ENCODE measurements at places on chromosomes 6 and 20.

- DNase-seq, result no peak
- H3K4me1 ChIP-seq, result no peaks in the 10 kb centered on the region
- no peak overlapping the region for H3K27ac ChIP-seq
- no peak overlapping the region for H3K4me3 ChIP-seq
- H3K27me3 ChIP-seq, result no peaks in the 10 kb centered on the region
Observed at GRCh38 chr6:101909366-101909765, 515.9 kb downstream of the GRIK2 start.

DNA sequence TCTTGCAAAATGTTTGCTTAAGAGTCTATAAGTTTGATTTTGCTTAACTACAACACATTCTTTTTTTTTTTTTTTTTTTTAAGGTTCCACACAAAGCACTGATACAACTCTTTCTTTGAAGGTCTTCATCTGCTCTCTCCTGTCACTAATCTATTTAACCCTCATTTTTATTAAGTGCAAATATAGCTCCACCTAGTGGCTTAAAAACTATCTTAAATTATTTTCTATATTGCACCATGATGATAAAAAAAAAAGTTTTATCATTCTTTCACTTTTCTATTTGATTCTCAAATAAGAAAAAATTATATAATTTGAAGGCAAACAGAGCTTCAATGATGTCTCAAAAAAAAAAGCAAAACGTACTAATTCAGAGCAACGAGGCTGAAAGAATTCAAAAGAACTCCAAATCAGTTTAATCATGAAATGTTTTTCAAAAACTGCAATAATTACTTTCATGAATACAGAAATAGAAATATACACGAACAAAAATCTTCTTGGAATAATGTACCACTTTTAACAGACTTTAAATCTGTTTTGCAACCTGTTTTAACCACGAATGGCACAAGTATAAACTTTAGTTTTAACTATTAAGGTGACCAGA, 12.8 kb downstream of the ESF1 start:
- no peak overlapping the region for H3K4me3 ChIP-seq
- H3K27me3 ChIP-seq, result no peaks in the 10 kb centered on the region
- H3K4me1 ChIP-seq, result no peaks in the 10 kb centered on the region

- H3K4me1 ChIP-seq, result peaks cover 13% of the 10 kb centered on the region
- no peaks in the 10 kb centered on the region for H3K27me3 ChIP-seq
- no peak overlapping the region for H3K27ac ChIP-seq
- H3K36me3 ChIP-seq, result no peaks in the 10 kb centered on the region
Observed at GRCh38 chr20:57205606-57206219, 60.7 kb downstream of the BMP7 start.

DNA sequence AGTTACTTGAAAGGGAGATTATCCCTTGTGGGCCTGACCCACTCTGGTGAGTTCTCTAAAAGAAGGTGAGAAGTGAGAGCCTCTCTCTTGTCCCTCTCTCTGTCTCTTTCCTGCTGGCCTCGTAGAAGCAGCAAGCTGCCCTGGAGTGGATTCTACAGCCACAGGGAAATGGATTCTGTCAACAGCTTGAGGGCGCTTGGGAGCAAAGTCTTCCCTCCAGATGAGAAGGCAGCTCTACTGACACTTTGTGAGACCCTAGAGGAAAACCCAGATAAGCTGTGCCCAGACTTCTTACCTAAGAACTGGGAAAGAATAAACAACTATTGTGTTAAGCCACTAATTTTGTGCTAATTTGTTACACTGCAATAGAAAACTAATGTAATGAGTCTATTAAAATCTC, 39.9 kb downstream of the ANKRD60 start:
- H3K27ac ChIP-seq, result no peak overlapping the region
- no peaks in the 10 kb centered on the region for H3K27me3 ChIP-seq
- no peaks in the 10 kb centered on the region for H3K4me1 ChIP-seq
- no peak overlapping the region for H3K4me3 ChIP-seq
- H3K36me3 ChIP-seq, result no peaks in the 10 kb centered on the region

- no peak overlapping the region for H3K4me3 ChIP-seq
- no peaks in the 10 kb centered on the region for H3K36me3 ChIP-seq
- no peak overlapping the region for H3K27ac ChIP-seq
- H3K27me3 ChIP-seq, result no peaks in the 10 kb centered on the region
- no peak for DNase-seq
Observed at GRCh38 chr6:57267586-57268293, 45.6 kb upstream of the RAB23 start.

- H3K27me3 ChIP-seq, result no peaks in the 10 kb centered on the region
- no peaks in the 10 kb centered on the region for H3K36me3 ChIP-seq
- H3K4me3 ChIP-seq, result no peak overlapping the region
- no peak for DNase-seq
- H3K4me1 ChIP-seq, result no peaks in the 10 kb centered on the region
Observed at GRCh38 chr20:23609486-23610109, 3.9 kb upstream of the CST9 start.

GRCh38 chr6:24996269-24996836, 60.6 kb upstream of the RIPOR2 start:
- H3K4me3 ChIP-seq, result no peak overlapping the region
- DNase-seq, result no peak
- no peak overlapping the region for H3K27ac ChIP-seq
- no peaks in the 10 kb centered on the region for H3K27me3 ChIP-seq
- no peaks in the 10 kb centered on the region for H3K4me1 ChIP-seq

- DNase-seq, result no peak
- H3K36me3 ChIP-seq, result no peaks in the 10 kb centered on the region
- H3K4me1 ChIP-seq, result peaks cover 6% of the 10 kb centered on the region
- no peaks in the 10 kb centered on the region for H3K27me3 ChIP-seq
- H3K27ac ChIP-seq, result no peak overlapping the region
- H3K4me3 ChIP-seq, result no peak overlapping the region
Observed at GRCh38 chr6:163695414-163695864, 280.9 kb downstream of the QKI start.

DNA sequence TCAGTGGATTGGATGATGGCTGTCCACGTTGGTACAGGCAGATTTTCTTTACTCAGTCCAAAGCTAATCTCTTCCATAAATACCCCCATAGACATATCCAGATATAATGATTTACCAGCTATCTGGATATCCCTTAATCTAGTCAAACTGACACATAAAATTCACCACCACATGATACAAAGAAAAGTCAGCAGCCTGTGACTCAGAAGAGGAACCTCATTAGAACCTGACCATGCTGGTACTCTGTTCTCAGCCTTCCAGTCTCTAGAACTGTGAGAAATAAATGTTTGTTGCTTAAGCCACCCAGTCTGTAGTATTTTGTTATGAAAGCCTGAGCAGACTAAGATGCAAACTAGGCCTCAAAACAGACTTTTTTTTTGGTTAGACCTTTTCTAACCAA, 431.3 kb upstream of the RNF217 start:
- no peak overlapping the region for H3K4me3 ChIP-seq
- H3K4me1 ChIP-seq, result no peaks in the 10 kb centered on the region
- H3K27me3 ChIP-seq, result no peaks in the 10 kb centered on the region
- H3K27ac ChIP-seq, result no peak overlapping the region
- DNase-seq, result no peak

DNA sequence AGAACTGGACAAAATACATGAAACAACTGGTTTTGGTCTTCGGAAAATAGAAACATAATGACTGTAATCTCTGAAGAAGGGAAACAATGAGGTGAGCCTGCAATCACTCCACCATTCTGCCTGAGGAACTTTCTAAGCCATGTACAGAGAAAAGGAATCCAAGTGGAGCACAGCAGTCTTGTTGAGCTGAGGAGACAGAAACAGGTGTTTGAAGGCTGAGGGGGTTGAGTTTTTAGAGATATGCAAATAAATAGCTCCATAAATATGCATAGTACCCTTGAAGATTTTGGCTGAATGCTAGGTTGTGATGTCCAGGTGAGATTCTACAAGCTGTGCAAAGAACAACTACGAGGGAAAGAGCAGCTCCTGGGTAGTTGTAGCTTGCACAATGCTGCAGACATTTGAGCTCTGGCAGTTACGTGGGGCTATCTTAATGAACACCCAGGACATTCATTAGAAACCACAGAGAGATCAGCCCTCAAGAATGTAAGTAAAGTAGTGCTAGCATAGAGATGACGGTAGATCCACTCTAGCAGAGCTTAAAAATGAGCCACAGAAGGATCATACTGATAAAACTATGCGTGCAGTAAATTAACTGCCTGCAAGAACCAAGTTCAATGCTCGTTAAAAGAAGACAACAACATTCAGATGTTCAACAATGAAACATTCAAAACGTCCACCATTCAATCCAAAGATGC, 24.3 kb downstream of the TUBB2B start:
- H3K36me3 ChIP-seq, result no peaks in the 10 kb centered on the region
- no peak overlapping the region for H3K27ac ChIP-seq
- H3K4me3 ChIP-seq, result no peak overlapping the region
- H3K4me1 ChIP-seq, result no peaks in the 10 kb centered on the region
- no peak for DNase-seq
- no peaks in the 10 kb centered on the region for H3K27me3 ChIP-seq

DNA sequence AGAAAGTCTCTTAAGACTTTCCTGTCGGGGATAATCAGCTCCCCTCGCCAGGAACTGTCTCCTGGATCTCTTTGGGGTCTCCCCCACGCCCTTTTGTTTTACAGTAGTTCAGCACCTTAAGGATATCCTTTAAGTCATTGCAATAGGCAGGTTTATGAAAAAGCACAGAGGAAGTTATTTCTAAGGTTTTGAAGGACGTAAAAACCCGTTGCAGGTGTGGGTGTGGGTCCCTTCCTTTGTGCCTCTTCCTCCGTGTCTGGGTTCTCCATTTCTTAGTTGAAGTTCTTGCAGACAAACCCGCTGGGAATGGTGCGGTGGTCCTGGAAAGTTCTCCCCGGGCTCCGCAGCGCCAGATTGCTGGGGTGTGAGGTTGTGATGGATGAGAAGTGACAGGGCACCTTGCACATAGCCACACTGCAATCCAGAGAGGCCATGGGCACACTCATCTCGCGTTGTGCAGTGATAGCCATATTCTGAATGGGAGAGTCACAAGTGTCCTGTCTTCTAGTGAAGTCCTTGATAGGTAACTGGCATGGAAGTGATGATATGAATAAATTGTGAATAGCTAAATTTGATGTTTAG, 65.2 kb downstream of the GTF2H5 start:
- no peak for DNase-seq
- H3K27ac ChIP-seq, result no peak overlapping the region
- H3K27me3 ChIP-seq, result no peaks in the 10 kb centered on the region
- H3K36me3 ChIP-seq, result no peaks in the 10 kb centered on the region
- peak overlapping the region; percentile 62 for H3K4me3 ChIP-seq

DNA sequence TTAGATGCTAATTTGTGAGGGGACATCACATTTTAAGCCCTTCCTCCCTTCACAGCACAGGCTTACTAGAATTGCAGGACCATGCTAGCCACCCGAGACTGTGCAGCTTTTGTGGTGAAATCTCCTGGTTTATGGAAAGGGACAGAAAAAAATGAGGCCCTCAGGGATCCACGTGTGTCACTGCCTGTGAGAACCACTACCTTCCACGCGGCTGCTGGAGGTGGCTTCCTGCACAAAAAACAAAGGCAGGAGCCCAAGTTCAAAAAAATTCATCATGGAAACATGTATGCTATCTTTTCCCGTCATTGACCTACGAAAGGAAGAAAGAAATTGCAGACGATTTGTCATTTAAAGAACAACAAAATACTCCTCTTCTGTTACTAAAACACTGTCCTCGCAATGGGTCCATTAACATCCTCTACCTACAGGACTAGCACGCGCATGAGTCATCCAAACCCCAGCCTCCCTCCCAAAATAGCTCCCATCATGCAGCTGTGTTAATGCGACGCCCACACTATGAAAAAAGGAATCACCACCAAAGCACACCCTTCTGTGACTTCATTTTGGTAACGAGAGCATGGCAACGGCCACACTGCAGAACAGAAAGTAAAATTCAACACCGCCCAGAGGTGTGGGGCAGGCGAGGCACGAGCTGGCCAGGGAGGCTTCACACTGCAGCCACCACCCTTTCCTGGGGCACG, 45.7 kb downstream of the RAMACL start:
- H3K4me3 ChIP-seq, result no peak overlapping the region
- H3K36me3 ChIP-seq, result no peaks in the 10 kb centered on the region
- peaks cover 6% of the 10 kb centered on the region for H3K4me1 ChIP-seq
- no peak for DNase-seq

DNA sequence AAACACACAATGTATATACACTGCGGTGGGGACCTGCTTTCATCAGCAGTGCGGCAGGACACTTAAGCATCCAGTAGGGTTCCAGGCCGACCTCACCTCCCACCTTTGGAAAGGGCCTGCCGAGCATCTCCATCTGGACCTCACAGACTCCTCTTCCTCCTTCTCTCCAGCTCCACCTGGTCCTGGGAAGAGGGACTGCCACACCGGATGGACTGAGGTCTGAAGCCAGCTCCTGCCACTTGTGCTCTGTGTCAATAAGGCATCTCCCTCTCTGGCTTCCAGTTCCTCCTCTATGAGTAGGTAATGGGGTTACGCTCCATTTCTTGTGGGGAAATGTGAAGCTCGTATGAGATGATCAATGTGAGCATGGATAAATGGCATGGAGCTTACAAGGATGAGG, 19.1 kb upstream of the NNAT start:
- H3K4me3 ChIP-seq, result no peak overlapping the region
- no peaks in the 10 kb centered on the region for H3K27me3 ChIP-seq
- H3K36me3 ChIP-seq, result no peaks in the 10 kb centered on the region
- DNase-seq, result no peak
- no peak overlapping the region for H3K27ac ChIP-seq
- H3K4me1 ChIP-seq, result peaks cover 5% of the 10 kb centered on the region

DNA sequence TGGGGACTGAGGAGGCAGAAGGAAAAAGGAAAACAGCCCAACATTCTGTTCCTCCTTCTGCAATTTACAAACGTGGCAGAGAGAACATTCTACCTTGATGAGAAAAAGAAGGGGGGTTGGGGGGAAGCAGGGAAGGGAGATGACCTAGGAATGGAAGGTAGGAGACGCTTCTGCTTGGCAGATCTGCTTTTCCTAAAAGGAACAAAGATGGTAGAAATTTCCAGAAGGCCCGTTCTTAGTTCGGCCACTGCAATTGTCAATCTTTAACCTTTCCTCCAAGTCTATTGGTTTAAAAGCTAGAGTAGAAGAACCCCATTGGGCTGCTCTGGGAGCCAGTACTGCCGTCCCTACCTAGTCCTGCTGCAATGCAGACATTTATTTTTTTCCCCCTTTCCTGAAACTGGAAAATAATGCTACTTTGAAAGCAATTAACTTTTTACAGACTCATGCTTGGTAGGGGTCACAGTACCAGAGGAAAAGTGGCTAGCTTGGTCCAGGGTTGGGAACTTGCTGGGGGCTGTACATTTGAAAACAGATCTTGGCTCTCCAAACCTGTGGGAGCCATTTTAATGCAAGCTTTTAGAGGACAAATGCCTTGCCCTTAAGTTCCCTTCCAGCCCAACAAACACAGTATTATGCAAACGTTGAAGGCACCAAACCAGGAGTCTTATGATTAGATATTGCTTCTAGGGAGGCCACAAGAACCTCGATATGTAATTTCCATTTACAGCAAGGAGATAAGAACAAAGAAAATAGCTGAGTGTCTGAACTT, 2.6 kb downstream of the ZMYND8 start:
- no peaks in the 10 kb centered on the region for H3K36me3 ChIP-seq
- H3K4me1 ChIP-seq, result peaks cover 29% of the 10 kb centered on the region
- peak overlapping the region; percentile 93 for H3K27ac ChIP-seq
- H3K27me3 ChIP-seq, result no peaks in the 10 kb centered on the region
- no peak overlapping the region for H3K4me3 ChIP-seq

GRCh38 chr6:116996842-116997241, 119.8 kb downstream of the RFX6 start:
- H3K4me3 ChIP-seq, result no peak overlapping the region
- H3K36me3 ChIP-seq, result no peaks in the 10 kb centered on the region
- no peak overlapping the region for H3K27ac ChIP-seq
- no peak for DNase-seq
- no peaks in the 10 kb centered on the region for H3K4me1 ChIP-seq
- H3K27me3 ChIP-seq, result no peaks in the 10 kb centered on the region

GRCh38 chr6:158064725-158065251, 83.1 kb downstream of the SYNJ2 start:
- no peaks in the 10 kb centered on the region for H3K36me3 ChIP-seq
- DNase-seq, result no peak
- H3K4me1 ChIP-seq, result peaks cover 11% of the 10 kb centered on the region
- H3K27ac ChIP-seq, result no peak overlapping the region
- H3K4me3 ChIP-seq, result no peak overlapping the region
- no peaks in the 10 kb centered on the region for H3K27me3 ChIP-seq
